ENCODE measurements at places on chromosomes 4 and X. TPM values are rescaled to one million over a fixed set of nuclear protein-coding genes. Genes with fewer than 3 reads are reported as not detected.
A peak's percentile ranks its signal among the peaks of the same experiment; 100 is the strongest.

DNA sequence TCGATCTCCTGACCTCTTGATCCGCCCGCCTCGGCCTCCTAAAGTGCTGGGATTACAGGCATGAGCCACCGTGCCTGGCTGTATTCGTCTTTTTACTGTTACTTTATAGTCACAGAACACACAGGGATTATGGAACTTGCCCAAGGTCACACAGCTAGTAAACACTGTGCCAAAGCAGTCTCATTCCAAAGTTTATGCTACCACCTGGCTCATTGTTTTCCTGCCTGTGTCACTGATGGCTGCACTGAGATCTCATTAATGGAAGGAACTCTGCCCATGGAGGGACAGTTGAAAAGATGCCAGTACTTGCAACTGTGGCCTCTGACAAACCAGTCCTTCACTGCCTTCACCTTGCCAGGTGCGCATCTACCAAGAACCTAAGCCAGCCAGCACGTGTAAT, 517.7 kb downstream of the BCOR start:
- no peak for DNase-seq

The PPP2R2C gene
- 2.8 TPM for polyA plus RNA-seq

The TLR7 gene
- 0.02 TPM for polyA plus RNA-seq

The PPARGC1A gene
- 22.2 TPM for polyA plus RNA-seq

DNA sequence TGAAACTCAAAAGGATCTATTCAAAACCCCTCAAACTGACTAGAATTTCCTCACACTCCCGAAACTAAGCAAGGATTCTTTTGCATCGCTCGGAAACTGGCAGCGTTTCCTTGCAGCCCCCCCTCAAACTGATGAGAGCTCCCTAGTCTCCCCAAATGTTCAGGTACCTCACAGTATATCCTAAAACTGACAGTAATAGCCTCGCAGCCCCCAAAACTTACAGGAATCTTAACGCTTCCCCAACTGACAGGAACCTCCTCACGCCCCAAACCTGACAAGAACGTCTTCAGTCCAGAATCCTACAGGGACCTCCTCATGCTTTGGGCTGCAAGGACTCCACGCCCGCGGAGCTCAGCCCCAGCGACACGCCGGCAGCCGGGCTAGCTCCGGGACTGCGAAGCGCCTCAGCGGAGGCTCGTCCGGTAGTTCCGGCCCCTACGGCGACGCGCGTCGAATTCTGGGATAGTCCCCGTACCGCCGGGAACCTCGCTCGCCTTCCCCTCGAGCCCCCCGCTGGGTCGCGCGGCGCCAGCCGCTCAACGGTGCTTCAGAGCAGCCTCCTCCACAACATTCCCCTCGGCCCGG, 640 bp downstream of the PHF8 start:
- DNase-seq = no peak

GRCh38 chrX:150683536-150684146, 9.6 kb upstream of the MTMR1 start:
- no peak for DNase-seq

- DNase-seq = no peak
Measured at GRCh38 chrX:154040863-154041262, 21.2 kb upstream of the IRAK1 start.

The DOK7 gene
- polyA plus RNA-seq = 36.3 TPM

The SGCB gene
- 34.6 TPM for polyA plus RNA-seq

DNA sequence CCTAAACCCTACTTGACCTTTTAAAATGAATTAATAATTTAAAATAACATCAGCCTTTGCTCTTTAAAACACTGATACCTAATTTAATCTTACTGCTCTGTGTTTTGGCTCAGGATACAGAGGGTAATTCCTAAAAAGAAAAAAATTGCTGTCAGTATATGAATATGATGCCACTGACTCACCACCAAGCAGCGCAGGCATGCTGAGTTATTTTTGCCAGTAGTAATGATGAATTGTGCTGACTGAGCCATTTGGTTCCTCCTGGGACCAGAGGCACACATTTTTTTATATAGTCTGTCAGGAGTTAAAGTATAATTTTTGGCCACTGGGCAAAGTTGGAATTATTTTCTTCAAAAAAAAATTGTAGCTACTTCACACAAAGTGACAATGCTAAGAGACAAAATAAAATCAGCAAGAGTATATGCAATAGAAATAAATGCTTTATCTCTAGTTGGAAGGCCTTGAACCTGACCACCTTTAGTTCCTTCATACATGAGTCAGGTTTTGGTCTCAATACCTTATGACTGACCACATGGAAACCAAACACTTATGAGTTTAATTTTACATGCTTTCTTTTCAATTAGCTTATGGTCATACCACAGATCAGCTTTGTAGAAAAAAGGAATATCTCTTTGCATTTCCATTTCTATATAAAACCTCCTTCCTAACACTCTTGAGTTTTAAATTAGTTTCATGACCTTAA, 115.1 kb downstream of the PPP3CA start:
- DNase-seq = no peak

The REPS2 gene
- 3.4 TPM for polyA plus RNA-seq

- no peak for DNase-seq
Measured at GRCh38 chrX:24963823-24964222, 51.9 kb downstream of the ARX start.

- DNase-seq = no peak
Measured at GRCh38 chrX:40653535-40653934, 6.2 kb upstream of the CXorf38 start.

The DNAJB14 gene
- 6.5 TPM for polyA plus RNA-seq

- DNase-seq = no peak
Measured at GRCh38 chr4:82930848-82931755, 30.6 kb downstream of the THAP9 start.

GRCh38 chr4:115274545-115274944, 161.1 kb upstream of the NDST4 start:
- DNase-seq = no peak

The IL15 gene
- polyA plus RNA-seq = 4.7 TPM

The CXorf65 gene
- polyA plus RNA-seq = not detected

DNA sequence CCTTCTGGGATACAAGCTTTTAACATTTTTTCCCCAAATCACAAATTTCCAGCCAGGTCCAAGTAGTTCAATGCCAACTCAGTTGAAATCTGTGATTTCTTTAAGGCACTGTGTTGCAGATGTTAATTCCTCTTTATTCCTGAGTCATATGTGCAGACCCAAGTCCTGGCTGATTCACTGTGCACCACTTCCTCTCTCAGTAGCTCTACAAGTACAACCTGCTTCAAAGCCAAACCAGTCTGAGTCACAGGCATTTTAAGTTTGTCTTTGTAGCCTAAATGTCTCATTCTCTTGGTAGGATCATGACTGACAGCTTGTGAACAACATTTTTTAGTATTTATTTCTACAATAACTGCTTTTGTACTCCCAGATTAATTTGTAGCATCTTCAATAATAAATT, 165.6 kb upstream of the S100G start:
- DNase-seq = no peak

GRCh38 chrX:103797691-103798090, 21.1 kb downstream of the PLP1 start:
- DNase-seq = no peak

DNA sequence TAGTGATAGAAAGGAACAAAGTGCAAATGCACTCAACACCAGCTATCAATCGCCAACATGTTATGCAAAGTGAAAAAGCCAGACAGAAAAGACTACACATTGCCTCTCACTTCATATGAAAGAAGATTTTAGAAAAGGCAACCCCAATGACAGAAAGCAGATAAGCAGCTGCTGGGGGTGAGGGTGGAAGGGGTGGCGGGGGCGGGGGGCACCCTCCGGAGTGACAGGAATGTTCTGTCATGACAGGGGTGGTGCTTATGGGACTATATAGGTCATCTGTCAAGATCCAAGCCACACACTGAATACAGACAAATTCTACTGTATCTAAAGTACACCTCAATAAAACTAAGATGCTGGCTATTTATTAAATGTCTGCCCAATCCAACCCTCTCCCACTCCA, 10.7 kb downstream of the WDR1 start:
- no peak for DNase-seq

DNA sequence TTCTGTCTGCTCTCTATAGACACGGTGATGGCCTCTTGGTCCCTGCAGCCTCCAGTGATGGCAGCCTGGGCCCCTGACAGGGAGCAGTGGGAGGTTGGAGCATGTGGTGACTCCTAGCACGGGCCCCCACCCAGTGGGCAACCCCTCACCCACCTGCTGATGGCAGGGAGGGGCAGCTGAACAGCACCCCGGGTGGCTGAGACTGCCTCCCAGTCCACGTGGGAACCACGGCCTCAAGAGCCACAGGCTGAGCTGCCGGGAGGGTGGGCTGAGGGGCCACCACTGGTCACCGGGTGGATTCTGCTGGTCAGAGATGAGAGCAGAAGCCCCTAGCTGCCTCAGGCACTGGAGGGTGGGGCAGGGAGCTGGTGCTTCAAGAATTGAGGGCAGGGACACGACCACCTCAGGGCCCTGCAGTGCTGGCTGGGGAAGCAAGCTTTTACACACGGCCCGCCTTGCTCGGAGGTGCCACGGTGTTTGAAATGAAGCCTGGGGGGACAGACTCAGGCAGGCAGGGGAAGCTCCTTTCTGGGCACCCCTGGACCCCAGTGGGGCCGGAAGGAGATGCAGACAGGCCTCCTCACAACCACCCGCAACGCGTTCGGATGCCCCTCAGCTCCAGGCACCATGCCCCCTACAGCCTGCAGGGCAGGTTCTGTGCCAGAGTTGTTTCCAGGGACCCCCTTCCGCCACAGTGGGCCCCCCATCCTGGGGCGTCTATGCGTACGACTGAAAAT, 6.3 kb upstream of the HAUS3 start:
- peak; percentile 51 for DNase-seq

GRCh38 chr4:150232029-150232428, 153.8 kb downstream of the DCLK2 start:
- no peak for DNase-seq

- peak; percentile 47 for DNase-seq
Measured at GRCh38 chr4:139817657-139818452, 152.2 kb downstream of the MGST2 start.
